ENCODE measurements at places on chromosomes 12 and 14.

DNA sequence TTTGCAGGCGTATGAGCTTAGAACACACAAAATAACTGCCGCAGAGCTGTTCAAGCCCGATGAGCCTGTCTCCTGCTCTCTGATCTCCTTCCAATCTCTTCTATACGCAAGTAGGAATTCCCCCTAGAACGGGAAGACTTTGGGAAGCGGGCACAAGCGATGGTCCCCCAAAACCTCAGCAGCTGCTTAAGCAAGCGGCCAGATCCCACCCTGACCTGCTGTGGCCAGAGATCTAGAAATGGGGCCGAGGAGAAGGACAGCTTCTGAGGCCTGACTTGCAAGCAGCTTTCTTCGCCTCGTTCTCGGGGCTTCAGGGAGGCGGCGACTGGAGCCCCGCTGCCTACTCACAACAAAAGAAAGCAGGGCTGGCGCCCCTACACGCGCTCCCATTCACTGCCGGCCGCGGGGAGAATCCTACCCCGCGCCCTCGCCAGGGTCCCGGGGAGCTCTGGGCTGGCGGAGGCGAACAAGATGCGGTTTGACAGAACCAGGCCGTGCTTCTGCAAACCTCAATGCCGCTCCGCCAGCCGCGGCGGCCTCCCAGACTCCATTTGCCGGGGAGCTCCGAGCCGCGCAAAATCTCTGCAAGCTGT lies 922 bp downstream of the TBX5 start:
- DNase-seq = no peak

DNA sequence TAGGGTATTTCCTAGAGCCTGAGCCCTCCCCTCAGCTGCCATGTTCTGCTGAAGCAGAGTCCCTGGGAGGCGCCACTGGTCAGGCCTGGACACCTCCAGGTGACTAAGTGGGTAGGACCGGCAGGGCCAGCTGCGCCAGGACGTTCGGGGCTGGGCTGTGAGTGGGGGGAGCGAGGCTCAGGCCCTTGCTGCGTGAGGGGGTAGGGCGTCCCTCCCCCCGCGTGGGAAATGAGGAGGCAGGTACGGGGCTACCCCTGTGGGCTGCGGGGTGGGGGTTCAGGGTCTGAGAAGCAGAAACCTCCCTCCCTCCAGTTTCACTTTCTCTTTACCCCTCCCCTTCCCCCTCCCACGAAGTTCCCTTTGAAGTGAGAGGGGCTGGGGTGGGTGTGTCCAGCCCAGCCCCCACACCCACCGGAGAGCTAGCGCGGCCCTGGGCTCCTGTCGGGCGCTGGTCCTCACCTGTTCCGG lies 22.1 kb upstream of the KIF26A start:
- DNase-seq = no peak

GRCh38 chr12:112961074-112961473 lies 17.2 kb upstream of the OAS2 start:
- no peak for DNase-seq

DNA sequence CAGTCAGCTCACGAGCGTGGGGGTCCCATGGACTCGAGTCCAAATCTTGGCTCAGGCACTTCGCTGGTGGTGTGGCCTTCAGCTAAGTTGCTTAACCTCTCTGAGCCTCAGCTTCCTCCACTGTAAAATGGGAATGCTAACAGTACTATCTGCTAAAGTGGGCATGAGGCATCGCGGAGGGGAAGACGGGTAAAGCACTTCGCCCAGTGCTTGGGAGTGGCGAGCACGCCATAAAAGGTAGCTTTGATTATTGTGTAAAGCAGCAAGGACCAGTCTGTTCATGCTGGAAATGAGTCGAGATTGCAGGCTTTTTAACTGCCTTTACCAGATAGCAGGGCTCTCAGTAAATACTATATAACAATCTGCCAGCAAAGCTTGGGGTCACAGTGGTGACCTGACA lies 24.5 kb downstream of the HRK start:
- no peak for DNase-seq

- DNase-seq = no peak
Measured at GRCh38 chr14:28782301-28782700, 15.7 kb downstream of the FOXG1 start.

- DNase-seq = no peak
Measured at GRCh38 chr14:83744891-83745290, 1785.1 kb upstream of the FLRT2 start.

- no peak for DNase-seq
Measured at GRCh38 chr14:54117396-54117795, 160.8 kb upstream of the BMP4 start.

DNA sequence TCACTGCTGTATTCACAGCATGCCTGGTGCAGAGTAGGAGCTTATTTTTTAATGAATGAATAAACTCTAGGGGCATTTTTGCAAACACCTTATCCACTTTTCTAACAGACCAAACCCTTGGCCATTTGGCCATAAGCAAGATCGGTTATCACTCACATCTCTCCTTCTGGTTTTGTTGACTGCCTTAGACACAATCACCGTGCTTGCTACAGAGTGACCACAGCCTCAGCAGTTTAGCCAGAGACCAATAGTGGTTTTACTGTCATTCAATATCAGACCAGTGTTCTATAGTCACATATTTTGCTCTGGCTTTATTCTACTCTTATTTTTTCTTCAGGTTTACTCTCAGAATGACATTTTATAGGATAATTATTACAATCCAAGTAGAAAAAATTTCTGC lies 2.2 kb downstream of the KLRB1 start:
- DNase-seq = no peak

DNA sequence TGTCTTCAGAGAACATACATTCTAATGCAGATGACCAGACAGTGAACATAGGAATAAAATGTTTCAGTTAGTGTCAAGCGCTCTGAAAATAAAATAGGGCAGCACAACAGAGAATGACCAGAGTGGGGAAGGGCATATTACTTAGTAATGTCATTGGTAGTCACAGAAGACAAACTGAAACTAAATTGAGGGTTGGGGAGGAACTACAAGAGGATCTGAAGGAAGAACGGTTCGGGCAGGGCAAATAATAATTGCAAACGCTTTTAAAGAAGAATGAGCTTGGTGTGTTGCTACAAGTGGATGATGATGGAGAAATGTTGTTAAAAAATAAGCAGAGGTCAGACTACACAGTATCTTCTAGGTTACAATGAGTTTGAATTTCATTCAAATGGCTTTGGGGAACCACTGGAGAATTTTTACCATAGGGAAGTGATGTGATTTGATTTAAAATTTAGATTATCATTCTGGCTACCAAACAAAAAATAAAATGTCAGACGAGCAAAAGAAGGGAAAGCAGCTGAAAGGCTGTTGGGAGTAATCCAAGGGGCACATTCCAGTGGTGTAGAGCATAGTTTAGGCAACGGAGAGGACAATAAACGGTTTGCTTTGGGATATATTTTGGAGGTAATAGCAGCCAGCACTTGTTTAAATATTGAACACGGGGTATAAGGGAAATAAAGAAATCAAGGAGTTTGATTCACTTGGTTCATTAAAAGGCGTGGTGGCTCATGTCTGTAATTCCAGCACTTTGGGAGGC lies 56.3 kb upstream of the SLC6A13 start:
- DNase-seq = no peak

DNA sequence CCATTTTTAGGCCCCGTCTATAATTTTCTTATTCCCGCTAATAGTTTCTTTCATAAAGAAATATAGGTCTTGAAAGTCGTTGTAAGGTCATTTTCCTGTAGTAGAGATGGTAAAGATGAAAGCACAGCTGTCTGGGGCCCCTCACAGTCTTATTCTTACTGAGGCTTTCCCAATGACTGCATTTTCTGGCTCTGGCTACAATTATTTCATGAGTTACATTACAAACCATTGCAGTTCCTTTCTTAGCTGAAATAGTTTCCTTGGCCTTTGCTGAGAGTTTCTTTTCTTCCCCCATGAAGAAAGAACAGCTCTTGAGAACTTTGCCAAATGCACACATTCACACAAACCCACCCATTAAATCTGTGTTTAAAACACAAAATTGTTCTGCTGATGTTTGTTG lies 113.0 kb downstream of the DYRK2 start:
- no peak for DNase-seq

DNA sequence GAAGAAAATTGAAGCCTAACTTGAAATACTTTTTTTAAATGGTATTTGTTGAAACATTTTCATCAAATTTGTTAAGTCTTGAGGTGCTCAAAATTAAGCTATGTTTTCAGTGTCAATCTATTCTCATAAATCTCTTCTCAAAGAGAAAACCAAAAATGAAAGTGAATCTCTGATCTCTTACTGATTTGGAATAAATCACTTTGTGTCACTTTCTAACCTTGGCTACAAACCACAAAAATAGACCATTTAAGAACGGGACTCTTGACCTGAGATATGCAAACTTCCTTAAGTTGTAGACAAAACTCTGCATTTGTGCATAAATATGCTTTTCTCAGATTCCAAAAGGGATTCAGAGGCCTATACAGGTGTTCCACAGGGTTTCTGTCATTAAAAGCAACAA lies 192.9 kb downstream of the SEC23A start:
- DNase-seq = no peak

- DNase-seq = no peak
Measured at GRCh38 chr12:111249018-111249370, 119.9 kb downstream of the PHETA1 start.

- DNase-seq = no peak
Measured at GRCh38 chr14:102497998-102498677, 11.4 kb downstream of the ANKRD9 start.

GRCh38 chr12:90245391-90245790 lies 536.8 kb upstream of the ATP2B1 start:
- DNase-seq = no peak

DNA sequence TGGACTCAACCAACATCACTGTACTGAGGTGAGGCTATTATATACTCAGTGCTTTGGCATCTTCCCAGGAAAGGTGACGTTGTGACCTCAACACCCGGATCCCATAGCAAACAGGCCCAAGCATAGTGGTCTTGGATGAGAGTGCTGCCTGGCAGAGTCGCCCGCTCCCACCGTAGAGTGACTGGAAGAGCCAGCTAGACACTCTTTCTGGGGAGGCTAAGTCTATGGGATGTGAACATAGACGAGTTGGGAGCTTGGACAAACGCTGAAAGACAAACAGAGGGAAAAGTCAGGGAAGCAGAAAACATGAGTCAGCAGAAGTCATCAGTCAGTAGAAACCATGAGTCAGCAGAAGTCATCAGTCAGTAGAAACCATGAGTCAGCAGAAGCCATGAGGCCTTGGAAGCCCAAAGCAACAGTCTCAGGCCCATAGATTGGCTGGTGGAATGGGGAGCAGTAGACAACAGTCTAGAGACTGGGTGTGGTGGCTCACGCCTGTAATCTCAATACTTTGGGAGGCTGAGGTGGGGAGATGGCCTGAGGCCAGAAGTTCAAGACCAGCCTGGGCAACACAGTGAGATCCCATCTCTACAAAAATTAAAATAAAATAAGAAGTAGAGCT lies 66.4 kb upstream of the MAP1LC3B2 start:
- DNase-seq = no peak

GRCh38 chr14:78863143-78863542 lies 693.0 kb downstream of the NRXN3 start:
- DNase-seq = no peak

DNA sequence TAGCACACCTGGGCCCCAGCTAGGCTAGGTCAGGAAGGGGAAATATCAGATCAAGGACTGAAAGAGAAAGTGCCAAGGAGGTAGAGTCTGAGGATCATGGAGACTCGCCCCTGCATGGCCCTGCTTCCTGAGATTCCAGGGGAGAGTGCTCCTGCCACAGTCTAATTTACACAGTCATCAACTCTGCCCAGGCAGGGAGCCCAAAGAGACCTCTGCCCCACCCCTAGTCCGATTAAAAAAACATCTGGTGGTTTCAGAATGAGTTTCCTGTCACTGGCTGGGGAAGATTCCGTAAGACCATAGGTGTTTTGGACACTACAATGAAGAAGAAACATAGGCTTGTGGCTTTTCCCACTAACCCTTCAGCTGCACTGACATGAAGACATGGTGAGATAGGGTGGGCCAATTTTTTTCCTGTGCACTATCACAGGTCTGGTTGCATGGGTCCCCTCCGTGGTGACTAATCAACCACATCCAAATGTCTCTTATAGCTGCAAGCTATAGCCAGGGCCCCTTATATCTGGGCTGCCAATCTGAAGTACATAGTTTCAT lies 31.5 kb upstream of the GZMB start:
- DNase-seq = peak; percentile 86

DNA sequence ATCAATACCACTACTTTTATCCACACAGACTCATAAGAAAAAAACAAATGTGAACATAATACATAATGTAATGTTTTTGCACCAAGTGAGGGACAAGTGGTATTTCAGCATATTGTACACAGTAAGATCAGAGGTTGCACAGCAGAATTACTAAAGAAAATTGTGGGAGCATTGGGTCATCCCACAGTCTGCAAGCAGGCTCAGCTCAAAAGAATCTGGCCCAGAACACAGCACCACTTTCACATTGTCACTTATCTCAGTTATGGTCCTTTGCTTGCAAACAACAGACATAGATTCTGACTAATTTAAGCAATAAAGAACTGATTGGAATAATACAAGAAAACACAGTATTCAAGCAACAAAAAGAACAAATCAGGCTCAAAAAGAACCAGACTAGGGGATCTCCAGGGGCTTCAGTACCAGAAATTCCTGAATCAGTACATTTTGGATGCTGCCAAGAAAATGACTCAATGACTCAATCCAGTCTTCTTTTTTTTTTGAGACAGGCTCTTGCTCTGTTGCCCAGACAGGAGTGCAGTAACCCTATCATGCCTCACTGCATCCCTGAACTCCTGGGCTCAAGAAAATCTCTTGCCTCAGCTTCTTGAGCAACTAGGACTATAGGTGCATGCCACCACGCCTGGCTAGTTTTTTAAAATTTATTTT lies 42.9 kb upstream of the EEA1 start:
- DNase-seq = no peak

DNA sequence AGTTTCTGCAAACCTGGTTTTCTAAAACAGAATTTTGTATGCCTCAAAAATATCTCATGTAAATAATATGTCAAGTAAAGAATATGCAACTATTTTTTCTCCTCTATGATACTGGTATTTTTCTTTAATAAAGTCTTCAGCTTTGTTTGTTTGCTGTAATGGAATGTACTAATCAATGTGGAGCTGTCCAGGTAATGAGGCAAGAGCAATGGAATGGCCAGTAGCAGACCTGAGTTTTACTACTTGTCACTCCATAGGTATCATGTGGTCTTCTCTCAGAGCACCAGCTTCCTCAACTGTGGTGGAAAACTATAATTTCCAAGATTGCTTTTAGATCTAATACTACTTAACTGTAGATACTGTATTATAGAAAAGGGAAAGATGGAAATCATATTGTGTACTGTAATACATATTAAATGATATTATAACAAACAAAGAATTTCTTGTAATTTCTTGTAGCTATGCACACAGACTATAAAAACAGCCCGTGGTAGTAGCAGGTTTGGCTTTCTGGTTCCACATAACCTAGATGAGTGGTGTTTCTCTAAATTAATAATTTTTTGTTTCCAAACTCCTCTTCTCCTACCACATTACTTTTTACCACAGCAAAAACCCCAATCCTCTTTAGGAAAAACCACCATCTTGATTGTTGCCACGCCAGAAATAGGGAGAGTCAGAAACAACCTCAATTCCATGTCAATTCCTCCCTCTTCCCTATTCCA lies 70.6 kb downstream of the KIF21A start:
- peak; percentile 5 for DNase-seq
